ENCODE measurements at places on chromosomes 3 and 15.
A peak's percentile ranks its signal among the peaks of the same experiment; 100 is the strongest.

- no peak for DNase-seq
Observed at GRCh38 chr3:138640537-138640936, 32.0 kb downstream of the FAIM start.

DNA sequence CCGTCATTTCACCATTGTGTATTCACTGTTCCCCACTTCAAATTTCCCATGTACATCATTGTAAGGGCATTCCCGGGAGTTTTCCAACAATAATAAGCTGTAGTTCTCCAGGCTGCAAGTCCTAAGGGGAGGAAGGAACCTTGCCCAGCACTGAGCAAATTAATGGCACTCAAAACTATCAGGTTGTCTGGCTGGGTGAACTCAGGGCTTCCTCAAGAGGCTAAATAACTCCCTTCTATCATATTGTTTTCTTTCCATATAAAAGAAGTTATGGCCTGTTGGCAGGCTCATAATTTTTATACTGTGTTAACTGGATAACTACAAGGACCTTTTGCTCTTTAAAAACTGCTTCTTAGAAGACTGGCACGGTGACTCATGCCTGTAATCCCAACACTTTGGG lies 71.4 kb downstream of the SEMA6D start:
- no peak for DNase-seq

- peak; percentile 26 for DNase-seq
Observed at GRCh38 chr3:55089211-55089610, 161.4 kb upstream of the LRTM1 start.

DNA sequence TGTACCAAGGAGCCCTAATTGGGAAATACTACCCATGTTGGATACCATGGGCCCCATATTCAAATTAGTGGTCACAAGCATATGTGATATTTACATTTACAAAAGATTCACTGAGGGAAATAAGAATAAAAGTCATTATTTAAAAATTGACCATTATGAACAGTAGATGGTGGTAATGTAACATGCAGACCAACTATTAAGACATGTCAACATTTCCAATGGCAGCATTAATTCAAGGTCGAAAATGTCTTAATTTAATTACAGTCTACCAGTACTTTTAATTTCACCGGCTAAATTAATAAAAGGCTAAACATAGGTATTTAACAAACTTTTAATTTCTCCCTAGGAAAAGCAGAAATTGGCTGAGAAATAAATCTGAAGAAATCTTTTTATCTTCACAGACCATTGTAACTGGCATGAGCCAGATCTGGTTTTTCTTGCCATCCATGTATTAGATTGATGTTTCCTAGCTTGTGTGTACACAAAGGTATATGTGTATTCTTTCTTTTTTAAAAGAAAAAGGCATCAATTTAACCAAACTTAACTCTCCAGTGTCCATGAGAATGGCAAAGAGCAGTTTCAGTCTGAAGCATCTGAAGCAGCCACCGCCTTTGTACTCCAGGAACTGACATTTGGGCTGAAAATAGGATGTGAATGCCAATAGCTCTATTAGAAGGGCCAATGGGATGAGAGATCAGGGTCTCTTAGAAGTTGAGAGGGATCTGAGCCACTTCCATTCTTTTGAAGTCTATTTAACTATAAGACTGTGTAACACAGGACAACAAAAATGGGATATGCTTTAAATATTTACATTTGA lies 26.6 kb downstream of the NEK11 start:
- DNase-seq, result peak; percentile 23

DNA sequence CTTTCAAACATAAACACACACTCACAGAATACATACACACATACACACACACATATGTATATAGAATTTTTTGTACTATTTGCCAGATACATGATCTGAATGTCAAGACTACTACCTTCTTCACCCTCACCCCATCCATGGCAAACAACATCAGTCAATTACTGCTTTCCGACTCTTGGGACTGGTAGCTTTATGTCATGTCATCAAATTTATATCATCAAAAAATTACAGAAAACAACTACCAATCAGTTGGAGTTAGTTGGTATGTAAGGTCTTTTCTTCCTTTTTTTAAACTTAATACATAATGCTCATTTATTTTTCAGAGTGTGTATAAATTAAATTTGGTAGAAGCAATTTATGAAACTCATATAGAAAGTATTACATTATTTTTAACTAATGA lies 305.7 kb upstream of the MDFIC2 start:
- DNase-seq, result no peak

Measured in astrocyte of the cerebellum (primary cell).